Cardiac septum (tissue), 1 donor: ENCODE measurements at places on chromosomes 16 and 17. TPM values are rescaled to one million over a fixed set of nuclear protein-coding genes. Genes with fewer than 3 reads are reported as not detected.

MAPT gene
- total RNA-seq = 44.4 TPM

DRC3 gene
- 1.9 TPM for total RNA-seq

PPP1R1B gene
- 1.2 TPM for total RNA-seq

KRTAP4-1 gene
- total RNA-seq = not detected

CTRB1 gene
- total RNA-seq = not detected

CD300H gene
- not detected for total RNA-seq

EFCAB5 gene
- not detected for total RNA-seq

PRDM7 gene
- total RNA-seq = not detected

ZNF213 gene
- 7.5 TPM for total RNA-seq

- no peak for DNase-seq
Observed at GRCh38 chr17:40702271-40702670, 1.3 kb downstream of the KRT24 start.

GRCh38 chr17:44187131-44187899 lies 543 bp downstream of the TMUB2 start:
- no peak for DNase-seq

DNA sequence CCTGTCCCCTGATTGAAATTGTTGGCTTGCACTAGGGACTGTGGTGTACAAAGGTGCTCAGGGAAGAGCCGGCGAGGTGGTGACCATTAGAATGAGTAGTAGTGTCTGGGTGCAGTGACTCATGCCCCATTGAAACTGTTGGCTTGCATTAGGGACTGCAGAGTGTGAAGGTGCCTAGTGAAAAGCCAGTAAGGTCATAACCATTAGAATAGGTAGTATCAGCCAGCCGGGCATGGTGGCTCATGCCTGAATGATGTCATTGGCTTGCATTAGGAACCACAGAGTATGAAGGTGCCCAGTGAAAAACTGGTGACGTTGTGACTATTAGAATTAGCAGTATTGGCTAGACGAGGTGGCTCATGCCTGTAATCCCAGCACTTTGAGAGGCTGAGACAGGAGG lies 78.9 kb downstream of the ABCC6 start:
- DNase-seq = no peak

DNA sequence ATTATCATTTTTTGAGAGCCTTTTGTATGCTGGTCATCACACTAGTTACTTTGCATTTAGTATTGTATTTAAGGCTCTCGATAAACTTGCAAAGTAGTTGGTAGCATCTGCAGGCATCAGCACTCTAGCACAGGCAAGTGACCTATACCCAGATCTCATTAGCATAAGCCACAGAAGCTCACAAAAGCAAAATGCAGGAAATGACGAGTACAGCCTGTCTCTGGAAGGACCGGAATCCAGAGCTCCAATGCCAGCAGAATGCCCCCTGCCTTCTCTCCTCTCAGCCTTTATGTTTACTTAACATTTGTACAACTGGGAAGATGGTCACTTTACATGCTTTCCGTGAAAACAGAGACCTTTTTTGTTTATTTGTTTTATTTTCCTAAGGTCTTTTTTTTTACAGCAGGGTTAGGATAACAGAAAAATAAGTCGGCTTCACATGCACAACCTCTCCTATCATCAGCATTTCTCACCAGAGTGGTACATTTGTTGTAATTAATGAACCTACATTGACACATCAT lies 45.4 kb upstream of the MYOCD start:
- DNase-seq = no peak

DNA sequence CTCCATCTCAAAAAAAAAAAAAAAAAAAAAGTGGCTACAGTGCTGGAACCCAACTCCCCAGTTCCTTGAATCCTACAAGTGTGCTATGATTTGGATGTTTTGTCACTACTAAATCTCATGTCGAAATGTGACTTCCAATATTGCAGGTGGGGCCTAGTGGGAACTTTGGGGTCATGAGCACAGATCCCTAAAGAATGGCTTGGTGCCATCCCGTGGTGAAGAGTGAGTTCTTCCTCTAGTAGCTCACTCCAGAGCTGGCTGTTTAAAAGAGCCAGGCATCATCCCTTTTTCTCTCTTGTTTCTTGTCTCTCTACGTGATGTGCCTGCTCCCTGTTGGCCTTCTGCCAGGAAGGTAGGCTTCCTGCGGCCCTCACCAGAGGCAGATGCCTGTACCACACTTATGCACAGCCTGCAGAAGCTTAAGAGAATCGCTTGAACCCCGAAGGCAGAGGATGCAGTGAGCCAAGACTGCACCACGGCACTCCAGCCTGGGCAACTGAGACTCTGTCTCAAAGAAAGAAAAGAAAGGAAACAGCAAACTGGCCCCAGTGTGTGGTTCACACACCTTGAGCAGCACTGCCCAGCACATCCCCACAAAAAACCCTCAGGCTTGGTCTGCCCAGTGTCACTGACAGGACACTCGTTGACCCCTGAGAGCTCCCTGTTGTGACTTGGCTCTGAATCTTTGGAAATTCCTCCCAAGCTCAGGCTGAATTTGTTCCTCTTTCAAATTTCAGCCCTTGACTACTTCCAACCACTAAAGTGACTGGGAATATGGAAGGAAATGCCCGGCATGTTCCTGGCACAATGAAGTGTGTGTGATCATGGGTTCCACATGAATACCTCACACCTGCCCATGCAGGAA lies 3.1 kb downstream of the MT1E start:
- DNase-seq = no peak

GRCh38 chr17:77881545-77881944 lies 77.0 kb upstream of the TNRC6C start:
- DNase-seq = peak; percentile 96

DNA sequence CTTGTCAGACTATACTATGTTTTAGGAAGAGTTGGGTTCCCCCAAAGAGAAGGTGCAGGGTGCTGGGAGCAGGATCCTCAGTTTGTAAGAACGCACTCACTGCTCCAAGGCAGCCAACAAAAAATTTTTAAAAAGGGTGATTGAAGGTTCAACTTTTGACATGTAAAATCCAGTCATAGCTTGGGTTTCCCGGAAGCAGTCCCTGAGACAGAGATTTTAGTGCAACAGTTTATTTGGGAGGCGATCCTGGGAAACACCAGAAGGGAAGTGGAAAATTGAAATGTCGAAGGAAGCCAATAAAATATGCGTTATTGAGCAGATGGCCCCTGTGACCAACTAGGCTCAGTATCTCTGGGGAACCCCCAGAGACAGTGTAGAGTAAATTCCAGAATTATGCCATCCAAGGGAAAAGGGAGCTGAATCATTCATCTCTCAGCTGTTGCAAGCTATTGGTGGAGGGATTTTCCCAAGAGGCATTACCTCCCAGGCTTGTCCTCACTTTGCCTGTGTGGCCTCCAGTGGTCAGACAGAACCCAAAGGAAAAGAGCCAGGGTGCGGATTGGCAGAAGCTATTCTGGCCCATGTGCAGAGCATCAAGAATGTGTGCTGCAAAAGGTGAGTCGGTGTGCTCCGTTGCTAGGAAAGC lies 72.9 kb downstream of the HS3ST3B1 start:
- no peak for DNase-seq

DNA sequence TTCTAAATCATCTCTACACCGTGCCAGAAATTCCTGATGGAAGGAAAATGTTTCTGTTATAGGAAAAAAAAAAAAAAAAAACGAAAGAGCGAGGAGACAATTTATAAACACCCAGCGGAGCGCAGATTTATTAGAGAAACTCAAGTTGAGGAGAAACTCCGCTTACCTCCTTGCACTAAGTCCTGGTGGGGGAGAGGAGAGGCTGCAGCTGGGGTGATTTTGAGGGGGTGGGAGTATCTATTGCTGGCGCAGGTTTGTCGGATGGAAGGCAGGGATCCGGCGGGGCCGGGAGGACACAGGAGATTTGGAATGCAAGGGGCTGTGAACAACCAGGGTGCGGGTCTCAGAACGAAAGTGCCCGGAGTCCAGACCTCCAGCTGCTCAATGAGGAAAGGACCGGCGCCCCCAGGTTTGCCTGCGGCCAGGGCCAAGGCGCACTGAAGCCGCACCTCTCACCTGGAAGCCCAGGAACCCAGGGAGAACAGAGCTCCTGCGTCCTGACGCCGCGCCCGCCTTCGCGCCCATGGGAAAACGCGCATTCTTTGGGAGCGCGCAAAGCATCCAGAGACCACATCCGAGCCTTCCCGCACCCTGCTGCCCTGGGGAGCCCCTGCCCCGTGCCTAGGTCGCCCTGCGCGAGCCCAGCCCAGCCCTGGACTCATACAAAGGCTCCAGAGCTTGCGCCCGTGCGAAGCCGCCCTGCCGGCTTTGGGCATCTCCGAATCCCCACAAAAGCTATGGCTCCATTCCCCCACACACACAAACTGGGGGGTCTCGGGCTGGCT lies 2.6 kb upstream of the HOXB8 start:
- no peak for DNase-seq

DNA sequence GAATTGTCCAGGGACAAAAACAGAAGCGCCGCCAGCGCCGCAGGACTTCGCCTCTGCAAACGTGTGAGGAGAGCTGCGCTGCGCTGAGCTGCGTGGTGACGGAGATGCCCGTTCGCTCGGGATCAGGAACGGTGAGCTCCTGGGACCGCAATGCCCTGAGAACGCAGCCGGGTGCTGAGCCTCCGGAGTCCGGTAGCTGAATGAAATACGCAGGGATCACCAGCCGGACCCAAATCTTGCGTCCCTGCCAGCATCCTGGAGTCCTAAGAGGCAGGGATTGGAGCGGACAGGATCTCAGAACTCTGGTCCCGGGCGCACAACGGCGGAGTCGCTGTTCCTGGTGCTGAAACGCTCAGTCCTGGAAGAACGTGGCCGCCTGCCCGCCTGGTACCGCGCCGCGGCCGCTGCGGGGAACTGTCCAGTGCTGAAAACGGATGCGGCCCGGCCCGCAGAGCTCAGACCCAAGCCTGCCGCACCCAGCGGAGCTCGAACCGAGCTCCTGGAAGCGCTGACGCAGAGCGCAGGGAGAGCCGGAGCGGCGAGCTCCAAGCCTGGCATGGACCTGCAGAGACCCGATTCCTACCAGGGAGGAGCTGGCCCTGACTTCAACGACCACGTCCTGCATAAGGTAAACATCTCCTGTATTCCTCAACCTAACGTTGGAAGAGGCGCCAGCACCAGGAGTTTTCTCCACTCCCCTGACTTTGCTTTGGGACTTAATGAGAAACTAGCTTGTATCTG lies 41.5 kb downstream of the CD300LF start:
- DNase-seq = peak; percentile 88

GRCh38 chr17:45812102-45812501 lies 28.0 kb downstream of the CRHR1 start:
- no peak for DNase-seq

- no peak for DNase-seq
Observed at GRCh38 chr17:72064606-72065193, 56.1 kb upstream of the SOX9 start.

DNA sequence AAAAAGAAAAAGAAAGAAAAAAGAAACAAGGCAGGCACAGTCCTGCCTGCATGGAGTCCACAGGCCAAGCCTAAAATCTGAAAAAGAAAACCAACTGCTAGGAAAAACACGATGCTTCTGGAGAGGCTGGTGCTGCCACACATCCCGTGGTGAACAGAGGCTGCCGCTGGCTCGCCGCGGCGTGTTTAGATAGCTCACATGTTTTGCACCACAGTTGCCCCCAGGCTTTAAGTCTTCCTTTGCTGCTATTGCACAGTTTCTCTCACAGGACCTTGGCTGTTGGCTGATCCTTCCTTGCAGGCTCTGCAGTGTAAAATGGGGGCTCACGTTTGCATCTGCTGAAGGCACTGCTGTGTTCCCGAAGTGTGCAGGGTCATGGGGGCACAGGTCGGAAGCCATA lies 8.6 kb downstream of the SLC6A4 start:
- DNase-seq = no peak

- no peak for DNase-seq
Observed at GRCh38 chr17:57413848-57414651, 157.7 kb downstream of the MSI2 start.

DNA sequence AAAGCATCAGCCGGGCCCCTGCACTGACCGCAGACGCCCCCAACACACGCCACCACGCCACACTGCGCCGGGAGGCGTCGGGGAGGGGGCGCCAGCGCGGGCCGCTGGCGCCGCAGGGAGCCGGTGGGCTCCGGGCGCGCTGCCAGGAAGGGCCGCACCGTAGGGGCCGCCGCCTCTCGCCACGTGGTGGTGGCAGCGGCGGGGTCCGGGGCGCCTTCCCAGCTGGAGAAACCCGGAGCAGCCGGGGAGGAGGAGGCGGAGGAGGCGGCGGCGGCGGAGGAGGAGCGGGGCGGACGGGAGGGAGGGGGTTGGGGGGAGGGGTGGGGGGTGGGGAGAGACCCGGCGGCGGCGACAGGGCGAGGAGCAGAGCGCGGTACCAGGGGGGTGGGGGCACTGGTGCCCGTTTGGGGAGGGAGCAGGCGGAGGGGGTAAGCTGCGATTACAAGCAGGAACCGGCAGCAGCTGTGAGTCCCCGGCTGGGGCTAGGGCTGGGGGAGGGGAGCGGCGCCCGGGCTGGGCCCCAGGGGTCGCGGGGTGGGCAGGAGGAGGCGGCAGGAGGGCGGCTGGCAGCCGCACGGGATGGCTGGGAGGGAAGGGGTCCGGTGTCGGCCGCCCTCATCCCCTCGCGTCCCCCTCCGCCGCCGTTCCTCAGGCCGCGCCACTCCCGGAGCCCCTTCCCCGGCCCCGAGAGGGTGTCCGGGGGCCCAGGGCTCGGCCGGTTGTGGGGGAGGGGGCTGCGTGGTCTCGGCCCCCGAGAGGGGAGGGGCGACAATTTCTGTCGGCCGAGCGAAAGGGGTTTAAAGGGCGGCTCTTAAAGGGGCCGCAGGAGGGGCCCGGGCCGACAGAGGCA lies at the start of gene TBKBP1:
TBKBP1 (plus strand) TSS at position 431 of the 850 bp plus-strand sequence. CDS start 1,952 bp downstream, outside the sequence.
- peak; percentile 84 for DNase-seq

- DNase-seq = no peak
Observed at GRCh38 chr17:66444031-66444430, 141.6 kb downstream of the PRKCA start.

GRCh38 chr16:83105279-83106077 lies 478.7 kb downstream of the CDH13 start:
- no peak for DNase-seq

DNA sequence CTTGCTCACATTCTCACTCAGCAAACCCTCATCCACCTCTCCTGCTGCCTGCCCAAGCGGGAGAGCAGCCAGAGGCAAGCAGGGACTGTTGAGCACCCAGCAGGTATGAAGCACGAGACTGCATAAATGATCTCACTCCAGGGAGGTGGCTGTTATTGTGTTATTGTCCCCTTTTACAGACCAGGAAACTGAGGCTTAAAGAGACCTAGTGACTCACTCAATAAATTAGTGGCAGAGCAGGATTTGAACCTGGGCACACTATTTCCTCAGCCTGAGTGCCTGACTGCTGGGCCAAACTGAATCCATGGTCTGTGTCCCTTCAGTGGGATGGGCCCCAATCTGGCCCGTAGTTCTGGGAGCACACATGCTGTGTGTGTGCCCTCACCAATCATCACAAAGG lies 12.3 kb upstream of the MAP2K3 start:
- DNase-seq = no peak

DNA sequence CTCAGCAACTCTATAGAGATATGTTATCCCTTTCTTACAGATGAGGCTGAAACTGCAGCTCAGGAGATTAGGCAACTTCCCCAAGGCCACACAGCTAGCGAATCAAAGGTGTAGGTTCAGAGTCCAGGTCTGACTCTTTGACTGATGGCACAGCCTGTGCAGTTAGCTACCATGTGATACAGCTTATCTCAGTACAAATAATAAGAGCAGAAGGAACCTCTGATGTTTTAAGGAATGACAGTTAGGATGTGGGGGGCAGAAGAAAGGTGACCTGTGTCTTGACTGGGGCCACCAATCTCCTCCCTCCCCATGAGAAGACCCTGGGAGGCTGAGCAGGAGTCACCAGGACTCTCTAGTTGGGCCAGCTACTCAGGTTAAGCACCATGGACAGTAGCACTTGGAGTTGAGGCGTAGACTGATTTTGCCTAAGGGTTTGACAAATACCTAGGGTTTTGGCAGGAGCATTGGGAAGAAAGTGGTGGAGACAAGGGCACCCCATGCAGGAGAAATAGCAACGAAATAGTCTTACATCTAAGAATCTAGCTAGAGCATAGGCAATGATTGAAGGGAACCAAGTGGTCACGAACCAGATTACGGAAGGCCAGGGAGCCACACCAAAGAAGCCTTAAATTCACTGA lies 22.8 kb upstream of the ACSM2B start:
- DNase-seq = no peak
